ENCODE measurements at places on chromosomes 1 and 21.

DNA sequence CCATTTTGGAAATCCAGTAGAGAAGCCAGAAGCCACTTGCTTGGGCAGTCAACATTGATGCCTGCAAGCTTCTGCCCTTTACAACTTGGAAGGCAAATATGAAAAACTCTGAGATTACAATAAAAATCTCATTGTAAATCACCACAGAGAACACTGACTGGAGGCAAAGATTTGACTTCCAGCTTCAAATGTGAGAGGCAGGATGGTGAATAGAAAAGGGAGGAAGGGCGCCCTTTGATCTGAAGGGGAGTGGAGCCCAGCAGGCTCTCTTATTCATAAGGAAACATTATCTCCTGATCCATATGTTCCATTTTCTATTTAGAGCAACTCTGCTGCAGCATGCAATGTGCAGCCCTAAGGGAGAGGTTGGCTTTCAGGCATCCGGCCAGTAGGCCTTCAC lies 348.3 kb downstream of the AJAP1 start:
- no peak for DNase-seq

- no peak for DNase-seq
Measured at GRCh38 chr1:109184687-109185086, 29.0 kb upstream of the SARS1 start.

- DNase-seq = no peak
Measured at GRCh38 chr1:162193221-162193620, 123.7 kb downstream of the NOS1AP start.

- DNase-seq = no peak
Measured at GRCh38 chr1:228471762-228472398, 15.3 kb upstream of the RNF187 start.

GRCh38 chr21:42500736-42501135 lies 4.7 kb upstream of the RSPH1 start:
- no peak for DNase-seq

DNA sequence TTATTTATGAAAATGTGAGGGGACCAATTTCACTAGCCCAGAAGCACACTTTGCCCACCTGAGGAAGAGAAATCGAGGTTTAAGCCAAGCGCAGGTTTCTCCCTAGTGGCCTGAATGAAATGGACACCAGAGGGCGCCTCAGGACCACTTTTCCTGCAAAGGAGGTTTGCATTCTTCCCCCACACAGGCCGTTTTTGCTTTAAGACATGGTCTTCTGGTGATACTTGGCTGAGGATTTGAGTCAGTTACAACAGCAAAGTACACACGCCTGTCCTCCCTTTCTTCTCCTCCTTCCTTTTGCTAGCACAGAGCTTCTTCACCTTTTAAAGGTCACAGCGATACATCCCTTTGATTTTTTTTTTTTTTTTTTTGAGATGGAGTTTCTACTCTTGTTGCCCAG lies 5.4 kb downstream of the PLA2G2E start:
- peak; percentile 83 for DNase-seq

- no peak for DNase-seq
Measured at GRCh38 chr1:42975561-42976225, 17.0 kb upstream of the SLC2A1 start.

- no peak for DNase-seq
Measured at GRCh38 chr1:181556631-181557030, 73.3 kb downstream of the CACNA1E start.

- DNase-seq = no peak
Measured at GRCh38 chr1:30514945-30515344, 208.4 kb downstream of the MATN1 start.

GRCh38 chr1:186465946-186466345 lies 5.0 kb upstream of the PDC start:
- DNase-seq = no peak

DNA sequence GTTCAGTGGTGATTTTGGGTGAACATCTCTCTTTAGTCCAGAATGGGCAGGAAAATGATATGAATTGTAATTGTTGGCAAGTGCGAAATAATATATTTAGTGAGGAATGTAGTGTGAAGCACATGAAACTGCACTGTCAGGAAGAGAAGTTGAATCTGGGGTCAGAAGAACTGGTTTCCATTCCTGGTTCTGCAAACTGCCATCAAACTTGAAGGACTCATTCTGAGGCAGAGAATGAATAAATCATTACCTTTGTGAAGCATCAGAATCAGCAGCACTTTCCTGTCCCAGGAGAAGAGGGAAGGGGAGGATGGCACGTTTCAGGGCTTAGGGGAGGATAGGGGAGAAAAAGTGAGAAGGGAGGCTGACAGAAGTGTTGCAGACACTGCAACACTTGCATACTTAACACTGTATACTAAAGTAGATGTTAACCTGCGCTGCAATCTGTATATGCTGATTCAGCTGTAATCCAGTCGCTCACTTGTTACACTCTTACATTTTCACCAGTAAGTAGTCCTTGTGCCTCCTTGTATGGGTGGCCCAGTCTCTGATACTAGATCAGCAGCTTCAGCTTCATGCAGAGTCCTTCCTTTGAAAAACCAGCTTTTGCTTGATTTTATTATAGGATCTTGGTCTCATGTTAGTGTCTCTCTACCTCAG lies 10.5 kb upstream of the RPTN start:
- DNase-seq = no peak

GRCh38 chr1:166383635-166384346 lies 217.0 kb upstream of the FAM78B start:
- no peak for DNase-seq

DNA sequence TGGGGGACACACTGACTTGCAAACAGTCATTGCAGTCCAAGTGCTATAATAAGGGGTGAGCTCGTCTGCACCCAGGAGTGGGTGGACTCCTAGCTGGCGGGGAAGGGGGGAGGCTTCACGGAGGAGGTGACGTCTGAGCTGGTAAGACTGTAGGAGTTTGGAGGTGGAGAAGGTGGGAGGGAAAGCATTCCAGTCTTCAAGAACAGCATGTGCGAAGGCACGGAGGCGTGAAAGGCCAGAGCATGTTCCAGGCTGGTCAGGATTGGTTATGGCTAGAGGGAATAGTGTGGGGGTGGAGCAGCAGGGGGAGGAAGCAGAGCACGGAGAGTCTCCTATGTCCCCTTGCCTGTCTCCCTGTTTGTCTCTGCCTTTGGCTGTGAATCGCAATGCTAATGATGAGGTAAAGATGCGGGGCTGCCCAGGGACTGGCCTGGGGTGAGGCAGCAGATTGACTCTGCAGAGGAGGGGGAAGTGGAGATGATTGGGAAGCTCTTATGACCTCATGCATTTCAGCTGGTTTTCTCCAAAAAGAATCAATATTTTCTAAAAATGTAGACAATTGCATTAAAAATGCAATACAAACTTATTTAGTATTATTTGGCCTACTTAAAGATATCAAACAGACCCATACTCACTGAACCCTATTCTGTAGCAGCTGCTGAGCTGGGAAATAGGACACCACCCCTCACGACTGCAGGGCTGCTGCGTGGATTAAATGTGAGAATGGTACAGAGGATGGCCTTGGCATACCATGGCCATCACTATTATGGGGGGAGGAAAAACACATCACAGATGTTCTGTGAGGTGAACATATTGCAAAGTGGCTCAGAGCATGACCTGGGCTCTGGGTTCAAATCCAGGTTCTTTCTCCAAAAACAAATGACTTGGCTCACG lies 2.6 kb upstream of the ZNF436 start:
- no peak for DNase-seq

- no peak for DNase-seq
Measured at GRCh38 chr1:54764922-54765561, 719 bp upstream of the PARS2 start.

DNA sequence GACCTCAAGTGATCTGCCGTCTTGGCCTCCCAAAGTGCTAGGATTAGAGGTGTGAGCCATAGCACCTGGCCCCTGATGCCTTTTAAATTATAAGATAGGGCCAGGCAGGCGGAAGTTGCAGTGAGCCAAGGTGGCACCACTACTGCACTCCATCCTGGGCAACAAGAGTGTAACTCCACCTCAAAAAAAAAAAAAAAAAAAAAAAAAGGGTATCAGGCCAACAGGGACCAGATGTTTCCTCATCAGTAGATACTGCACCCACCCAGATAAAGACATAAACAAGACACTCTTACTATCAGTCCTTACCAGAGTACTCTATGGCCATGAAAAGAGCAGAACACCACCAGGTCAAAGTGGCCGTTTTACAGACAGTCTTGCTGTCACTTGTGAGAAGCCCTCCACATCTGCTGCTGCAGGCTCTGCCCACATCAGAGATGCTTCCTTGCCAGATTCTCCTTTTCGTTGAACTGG lies 3.3 kb downstream of the C21orf58 start:
- no peak for DNase-seq

- DNase-seq = no peak
Measured at GRCh38 chr1:81304187-81304586, 496.5 kb upstream of the ADGRL2 start.

GRCh38 chr1:171515299-171515698 lies 30.0 kb downstream of the PRRC2C start:
- no peak for DNase-seq

DNA sequence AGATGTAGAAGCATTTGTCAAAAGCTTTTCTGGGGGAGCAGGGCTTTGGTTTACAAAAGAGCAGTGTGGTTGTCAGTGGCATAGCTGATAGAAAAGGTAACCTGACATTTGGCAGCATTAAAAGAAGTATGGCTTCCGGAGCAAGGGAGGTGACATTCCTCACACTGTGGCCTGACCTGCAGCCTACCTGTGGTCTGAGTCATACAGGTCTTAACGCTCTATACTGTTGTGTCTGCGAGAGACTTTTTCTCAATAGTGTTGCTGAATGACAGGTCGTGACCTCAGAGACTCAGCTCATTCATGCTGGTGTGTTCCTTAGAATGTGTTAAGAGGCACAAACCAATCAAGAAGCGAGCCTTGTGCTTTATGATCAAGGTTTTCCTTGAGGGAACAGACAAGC lies 19.3 kb downstream of the PHGDH start:
- DNase-seq = no peak

GRCh38 chr1:93629101-93630059 lies 52.3 kb downstream of the BCAR3 start:
- peak; percentile 53 for DNase-seq

GRCh38 chr1:155199792-155200191 lies 7.9 kb downstream of the THBS3 start:
- DNase-seq = no peak

GRCh38 chr1:19407494-19408096 lies 77.7 kb downstream of the CAPZB start:
- no peak for DNase-seq

DNA sequence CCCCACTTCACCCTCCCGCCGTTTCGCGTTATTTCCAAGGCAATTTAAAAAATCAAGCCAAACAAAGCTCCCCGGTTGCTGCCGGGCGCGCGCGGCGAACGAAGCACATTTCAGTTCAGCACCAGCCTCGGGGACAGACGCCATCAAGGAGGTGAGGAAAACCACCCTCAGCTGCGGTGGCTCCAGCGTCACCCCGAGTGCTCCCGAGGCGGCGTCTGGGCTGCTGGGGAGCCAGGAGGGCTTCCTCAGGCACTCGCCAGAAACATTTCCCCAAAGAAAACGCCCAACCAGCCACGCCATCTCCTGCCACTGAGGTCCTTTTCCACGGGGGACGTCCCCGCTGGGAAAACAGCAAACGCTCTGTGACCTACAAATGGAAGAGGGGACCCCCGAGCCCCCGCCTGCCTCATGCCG lies 623 bp downstream of the GNG4 start:
- peak; percentile 88 for DNase-seq

- DNase-seq = no peak
Measured at GRCh38 chr1:77024500-77024899, 157.2 kb downstream of the ST6GALNAC5 start.

GRCh38 chr21:41770901-41771624 lies 4.2 kb upstream of the RIPK4 start:
- DNase-seq = peak; percentile 27

DNA sequence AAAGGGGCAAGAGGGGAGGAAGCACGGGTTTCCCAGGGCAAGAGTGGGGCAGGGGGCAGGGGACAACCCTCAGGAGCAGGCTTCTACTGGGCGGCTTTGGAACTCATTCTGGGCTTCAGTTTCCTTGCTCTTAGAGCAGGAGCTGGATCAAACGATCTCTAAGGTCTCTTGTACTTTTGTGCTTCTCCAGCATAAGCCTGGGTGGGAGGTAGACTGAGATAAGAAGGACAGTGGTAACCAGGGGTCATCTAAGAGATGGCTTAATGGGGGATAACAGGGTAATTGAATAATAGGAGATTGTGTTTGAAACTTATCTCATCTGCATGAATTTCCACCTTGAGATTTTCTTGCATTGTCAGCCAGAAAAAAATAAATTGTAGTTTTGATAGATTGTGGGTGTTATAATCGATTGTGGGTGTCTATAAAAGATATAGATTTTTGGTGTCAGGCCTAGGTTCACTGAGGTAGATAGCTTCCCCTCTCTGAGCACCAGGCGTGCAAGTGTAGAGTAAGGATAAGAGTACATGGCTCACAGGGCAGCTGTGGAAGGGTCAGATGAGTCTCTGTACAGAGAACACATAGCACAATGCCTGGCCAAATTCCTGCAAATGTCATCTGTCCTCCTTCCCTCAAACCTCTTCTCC lies 68.0 kb downstream of the CD58 start:
- no peak for DNase-seq

DNA sequence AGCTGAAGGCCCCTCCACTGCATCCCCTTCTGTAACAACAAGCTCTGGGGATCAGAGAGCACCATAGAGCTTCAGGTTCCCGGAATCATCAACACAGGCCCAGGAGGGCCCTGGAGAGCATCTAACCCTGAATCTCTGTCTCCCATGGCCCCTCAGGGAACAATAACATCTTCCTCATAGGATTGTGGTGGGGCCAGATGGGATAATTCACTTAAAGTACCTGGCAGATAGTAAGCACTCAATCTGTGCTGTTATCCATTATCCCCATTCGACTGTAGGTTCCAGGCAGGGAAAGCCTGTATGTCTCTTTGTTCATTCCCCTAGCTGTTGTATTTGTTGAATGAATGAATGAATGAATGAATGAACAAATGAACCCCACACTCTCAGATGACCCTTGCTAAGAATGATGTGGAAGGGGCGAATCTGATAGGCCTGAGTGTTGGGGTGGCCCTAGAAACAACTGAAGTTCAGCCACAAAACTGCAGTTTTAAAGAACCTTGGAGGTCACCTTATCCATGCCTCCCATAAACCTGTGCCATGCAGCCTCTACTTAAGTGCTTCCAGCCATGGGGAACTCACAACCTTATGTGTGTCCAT lies 14.5 kb downstream of the LAPTM5 start:
- DNase-seq = no peak

DNA sequence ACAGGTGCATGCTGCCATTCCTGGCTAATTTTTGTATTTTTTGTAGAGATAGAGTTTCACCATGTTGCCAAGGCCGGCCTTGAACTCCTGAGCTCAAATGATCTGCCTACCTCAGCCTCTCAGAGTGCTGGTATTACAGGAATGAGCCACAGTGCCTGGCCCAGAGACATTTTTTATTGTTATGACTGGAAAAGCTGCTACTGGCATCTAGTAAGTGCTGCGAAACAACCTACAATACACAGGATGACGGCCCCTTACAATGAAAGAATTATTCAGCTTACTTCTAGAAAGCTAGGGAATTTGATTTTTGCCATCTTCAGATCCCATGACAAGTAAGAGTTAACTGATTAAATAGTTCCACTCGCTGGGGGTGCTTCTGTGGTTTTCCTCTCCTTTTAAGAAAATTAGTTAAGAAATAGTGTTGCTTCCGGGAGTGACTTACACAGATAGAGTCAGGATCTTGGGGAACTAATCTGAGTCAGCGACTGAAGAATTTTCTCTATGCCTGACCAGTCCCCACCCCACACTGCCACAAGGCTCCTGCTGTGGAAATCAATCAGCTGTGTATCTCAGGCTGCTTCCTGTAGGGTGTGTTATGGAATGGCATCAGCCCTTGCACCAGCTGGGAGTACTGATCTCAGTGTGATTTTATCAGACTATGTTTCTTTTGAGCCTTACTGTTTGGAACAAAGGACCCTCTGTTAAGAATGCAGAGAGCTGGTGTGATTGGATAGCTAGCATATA lies 93.0 kb upstream of the BMP8A start:
- DNase-seq = peak; percentile 47

- no peak for DNase-seq
Measured at GRCh38 chr1:177385760-177386698, 215.3 kb downstream of the BRINP2 start.
